ENCODE measurements at places on chromosomes 2 and 18. TPM values are rescaled to one million over a fixed set of nuclear protein-coding genes. Genes with fewer than 3 reads are reported as not detected.

Gene TRIM43
- total RNA-seq: not detected

Gene ONECUT2
- total RNA-seq: under 0.01 TPM

Gene GREB1L
- total RNA-seq: 0.12 TPM

Gene SKOR2
- not detected for total RNA-seq

Gene TTC21B
- total RNA-seq: 7.7 TPM

Gene KLHL29
- 3.5 TPM for total RNA-seq

Gene TEX44
- total RNA-seq: not detected

Gene LIMS3
- 7.2 TPM for total RNA-seq

Gene LYPD6
- total RNA-seq: not detected

Gene PROKR1
- not detected for total RNA-seq

Measured in cardiac ventricle fibroblast (primary cell).